ENCODE measurements at places on chromosomes 3 and 15. TPM values are rescaled to one million over a fixed set of nuclear protein-coding genes. Genes with fewer than 3 reads are reported as not detected.
A peak's percentile ranks its signal among the peaks of the same experiment; 100 is the strongest.

DNA sequence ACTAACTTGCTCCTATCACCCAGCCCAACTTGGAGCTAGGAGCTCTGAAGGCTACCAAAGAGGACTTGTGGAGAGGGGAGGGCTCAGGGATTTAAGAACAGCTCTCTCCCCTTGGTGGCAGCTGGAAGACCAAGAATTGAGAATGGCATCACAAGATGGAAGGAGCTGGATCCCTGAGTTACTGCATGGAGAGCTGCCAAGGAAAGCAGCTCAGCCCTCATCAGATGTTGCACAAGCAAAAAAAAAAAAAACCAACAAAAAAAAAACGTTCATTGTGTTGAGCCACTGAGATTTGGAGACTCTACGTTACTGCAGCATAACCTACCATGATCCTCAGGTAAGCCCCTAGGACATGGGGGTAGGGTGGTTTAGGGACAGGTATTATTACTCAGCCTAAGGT lies 41.0 kb downstream of the ITGB5 start:
- no peaks in the 10 kb centered on the region for H3K36me3 ChIP-seq
- no peak overlapping the region for H3K27ac ChIP-seq
- H3K4me1 ChIP-seq = peaks cover 2% of the 10 kb centered on the region
- no peaks in the 10 kb centered on the region for H3K27me3 ChIP-seq

GRCh38 chr3:20322085-20322484 lies 136.1 kb upstream of the SGO1 start:
- H3K27me3 ChIP-seq = no peaks in the 10 kb centered on the region
- no peaks in the 10 kb centered on the region for H3K4me1 ChIP-seq
- DNase-seq = no peak
- H3K36me3 ChIP-seq = no peaks in the 10 kb centered on the region

- H3K36me3 ChIP-seq = no peaks in the 10 kb centered on the region
- no peaks in the 10 kb centered on the region for H3K27me3 ChIP-seq
- no peaks in the 10 kb centered on the region for H3K4me1 ChIP-seq
These were observed 39.2 kb downstream of the ACAA1 start for GRCh38 chr3:38097446-38098375.

- no peaks in the 10 kb centered on the region for H3K4me1 ChIP-seq
- no peak for DNase-seq
- no peaks in the 10 kb centered on the region for H3K27me3 ChIP-seq
- no peak overlapping the region for H3K27ac ChIP-seq
These were observed 70.5 kb upstream of the GOLGA8B start for GRCh38 chr15:34653992-34654391.

DNA sequence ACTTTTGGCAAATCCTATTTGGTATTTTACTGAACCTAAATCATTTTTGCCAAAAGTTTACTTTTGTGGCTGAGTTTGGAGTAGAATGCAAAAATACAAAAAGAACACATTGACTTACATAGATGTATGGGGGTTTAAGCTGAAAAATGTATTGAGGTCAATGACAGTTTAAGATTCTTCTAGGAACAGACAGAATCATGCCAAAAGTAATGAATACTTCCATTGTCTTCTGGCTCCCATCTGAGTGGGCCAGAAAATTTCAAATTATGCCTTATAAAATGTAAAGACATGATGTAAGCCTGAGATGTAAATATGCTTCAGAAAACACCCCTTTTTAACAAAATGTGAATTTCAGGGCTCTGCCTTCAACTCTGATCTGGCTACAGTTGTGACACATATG lies 375.1 kb upstream of the DPH6 start:
- no peaks in the 10 kb centered on the region for H3K27me3 ChIP-seq
- no peak overlapping the region for H3K27ac ChIP-seq
- H3K4me1 ChIP-seq = no peaks in the 10 kb centered on the region
- H3K4me3 ChIP-seq = no peak overlapping the region
- DNase-seq = no peak
- no peaks in the 10 kb centered on the region for H3K36me3 ChIP-seq

- no peak for DNase-seq
- no peak overlapping the region for H3K27ac ChIP-seq
- H3K4me3 ChIP-seq = no peak overlapping the region
- H3K4me1 ChIP-seq = no peaks in the 10 kb centered on the region
These were observed 58.1 kb upstream of the EIF5A2 start for GRCh38 chr3:170966495-170966894.

DNA sequence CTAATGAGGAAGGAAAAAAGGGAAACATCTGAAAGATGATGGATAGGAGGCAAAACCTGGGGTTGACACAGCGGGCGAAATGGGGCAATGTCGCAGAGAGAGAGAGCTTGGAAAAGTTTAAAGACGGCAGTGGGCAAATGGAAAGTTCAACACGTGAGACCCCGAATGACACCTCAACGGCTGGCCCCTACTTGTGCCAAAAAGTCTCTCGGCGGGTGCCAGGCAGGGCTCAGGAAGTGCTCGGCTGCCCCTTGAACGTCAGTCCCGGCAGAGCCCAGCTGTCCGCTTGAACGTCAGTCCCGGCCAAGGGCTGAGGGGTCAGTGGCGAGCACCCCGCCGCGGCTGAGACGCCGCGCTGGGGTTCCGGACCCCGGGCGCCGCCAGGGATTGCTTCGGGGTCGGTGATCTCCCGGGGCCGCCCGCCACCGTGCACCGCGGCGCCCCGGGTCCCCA lies 658 bp downstream of the EOGT start:
- no peaks in the 10 kb centered on the region for H3K36me3 ChIP-seq
- peak overlapping the region; percentile 85 for H3K4me3 ChIP-seq
- peak; percentile 78 for DNase-seq
- H3K27ac ChIP-seq = peak overlapping the region; percentile 96
- peaks cover 4% of the 10 kb centered on the region for H3K4me1 ChIP-seq

ADGRG7 gene
- polyA plus RNA-seq = not detected

INSYN1 gene
- polyA plus RNA-seq = 0.43 TPM

Measured in ovary (tissue), 10 donors.